Stimulated activated CD8-positive, alpha-beta memory T cell treated with anti-CD3 and anti-CD28 coated beads, Interleukin-15, amount 100 ng/mL, for 4 hours (primary cell): ENCODE measurements at places on chromosomes 13 and 19.

DNA sequence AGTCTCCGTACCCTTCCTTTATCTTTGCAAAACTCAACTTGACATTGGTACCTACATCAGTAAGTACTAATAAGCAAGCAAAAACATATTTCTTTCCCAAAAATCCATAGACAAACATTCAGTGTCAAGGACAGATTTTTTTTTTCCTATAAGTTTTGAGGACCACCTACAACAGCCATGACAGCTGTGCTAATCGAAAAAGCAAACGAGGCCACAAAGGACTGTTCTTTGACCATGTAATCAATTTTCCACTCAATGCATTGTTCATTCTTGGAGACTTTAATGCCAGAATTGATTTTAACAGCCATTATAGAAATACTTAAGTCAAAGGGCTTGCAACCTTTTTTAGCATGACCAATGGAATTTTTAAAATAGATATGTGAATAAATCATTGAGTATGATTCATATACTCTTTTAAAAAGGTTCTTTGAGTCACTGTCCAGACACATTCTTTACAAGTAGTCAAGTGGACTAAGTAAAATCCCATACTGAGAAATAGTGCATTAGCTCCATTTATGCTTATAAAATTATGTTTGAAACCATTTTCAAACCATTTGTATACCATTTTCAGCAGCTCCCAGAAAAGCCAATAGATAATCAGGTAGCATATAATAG lies 323.9 kb downstream of the MZT1 start:
- no peak for DNase-seq

GRCh38 chr13:79282976-79283375 lies 123.1 kb downstream of the RBM26 start:
- no peak for DNase-seq

DNA sequence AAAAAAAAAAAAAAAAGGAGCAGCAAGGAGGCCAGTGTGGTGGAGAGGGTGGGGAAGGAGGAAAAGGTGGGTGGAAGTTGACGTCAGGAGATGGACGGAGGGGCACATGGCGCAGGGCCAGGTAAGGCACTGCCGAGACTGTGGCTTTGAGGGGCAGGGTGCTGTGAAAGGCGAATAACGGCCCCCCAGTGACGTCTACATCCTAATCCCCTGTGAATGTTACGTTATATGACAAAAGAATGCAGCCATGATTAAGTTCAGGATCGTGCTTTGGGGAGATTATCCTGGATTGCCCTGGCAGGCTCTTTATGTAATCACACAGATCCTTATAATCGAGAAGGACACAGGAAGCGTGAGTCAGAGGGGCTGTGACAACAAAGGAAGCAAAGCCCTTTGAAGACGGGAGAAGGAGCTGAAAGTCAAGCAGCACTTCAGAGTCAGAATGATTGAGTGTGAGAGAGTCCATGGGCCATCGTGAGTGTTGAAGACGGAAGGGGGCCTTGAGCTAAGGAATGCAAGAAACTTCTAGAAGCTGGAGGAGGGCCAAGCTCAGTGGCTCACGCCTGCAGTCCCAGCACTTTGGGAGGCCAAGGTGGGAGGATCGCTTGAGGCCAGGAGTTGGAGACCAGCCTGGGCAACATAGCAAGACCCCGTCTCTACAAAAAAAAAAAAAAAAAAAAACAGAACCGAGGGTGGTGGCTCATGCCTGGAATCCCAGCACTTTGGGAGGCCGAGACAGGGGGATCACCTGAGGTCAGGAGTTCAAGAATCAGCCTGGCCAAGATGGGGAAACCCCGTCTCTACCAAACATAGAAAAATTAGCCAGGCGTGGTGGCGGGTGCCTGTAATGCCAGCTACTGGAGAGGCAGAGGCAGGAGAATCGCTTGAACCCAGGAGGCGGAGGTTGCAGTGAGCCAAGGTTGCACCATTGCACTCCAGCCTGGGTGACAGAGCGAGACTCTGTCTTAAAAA lies 13.8 kb upstream of the CEACAM16 start:
- no peak for DNase-seq

DNA sequence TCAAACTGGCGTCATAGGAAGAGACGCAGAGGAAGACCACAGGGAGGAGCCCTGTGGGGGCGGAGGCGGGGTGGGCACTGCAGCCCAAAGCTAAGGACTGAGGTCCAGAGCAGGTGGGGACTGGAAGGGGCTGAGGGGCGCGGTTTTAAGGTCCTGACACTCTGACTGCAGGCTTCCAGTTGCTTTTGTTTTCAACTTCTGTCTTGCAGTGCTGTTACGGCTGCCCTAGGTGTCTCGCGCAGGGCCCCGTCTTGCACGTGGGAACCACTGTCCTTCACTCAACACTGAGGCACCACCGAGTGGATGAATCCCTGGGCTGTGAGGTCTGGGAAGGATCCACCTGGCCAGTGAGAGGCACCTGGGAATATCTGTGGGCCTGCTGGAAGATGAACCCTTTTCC lies 76.0 kb downstream of the TEX29 start:
- DNase-seq, result no peak

DNA sequence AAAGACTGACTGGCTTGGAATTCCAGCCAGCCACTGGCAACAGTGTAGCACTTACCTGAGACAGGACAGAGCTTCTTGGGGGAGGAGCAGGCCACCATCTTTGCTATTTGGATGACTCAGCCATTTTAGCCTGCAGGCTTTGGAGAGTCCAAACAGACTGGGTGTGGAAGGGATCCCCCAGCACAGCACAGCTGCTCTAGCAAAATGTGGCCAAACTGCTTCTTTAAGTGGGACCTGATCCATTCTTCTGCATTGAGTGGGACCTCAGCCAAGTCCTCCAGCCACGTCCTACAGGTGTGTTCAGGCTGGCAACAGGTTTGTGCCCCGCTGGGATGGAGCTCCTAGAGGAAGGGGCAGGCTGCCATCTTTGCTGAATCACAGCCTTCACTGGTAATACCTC lies 80.0 kb downstream of the NDFIP2 start:
- no peak for DNase-seq
